ENCODE measurements at places on chromosomes 13 and 19.
A peak's percentile ranks its signal among the peaks of the same experiment; 100 is the strongest.

GRCh38 chr19:52993342-52994178 lies 20.2 kb upstream of the ERVV-1 start:
- peak; percentile 77 for DNase-seq

DNA sequence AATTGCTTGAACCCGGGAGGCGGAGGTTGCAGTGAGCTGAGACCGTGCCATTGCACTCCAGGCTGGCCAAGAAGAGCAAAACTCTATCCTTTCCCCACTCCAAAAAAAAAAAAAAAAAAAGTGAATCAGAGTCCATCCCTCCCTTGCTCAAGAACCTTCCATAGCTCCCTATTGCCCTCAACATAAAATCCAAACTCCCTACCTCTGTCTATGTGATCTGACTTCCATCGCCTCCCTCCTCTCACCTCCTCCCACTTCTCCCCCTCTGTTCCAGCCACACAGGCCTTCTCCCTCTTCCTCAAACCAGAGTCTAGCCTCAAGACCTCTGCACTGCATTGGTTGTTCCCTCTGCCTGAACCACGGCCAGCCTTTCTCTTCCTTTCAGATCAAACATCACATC lies 10.0 kb upstream of the TLE2 start:
- no peak for DNase-seq

DNA sequence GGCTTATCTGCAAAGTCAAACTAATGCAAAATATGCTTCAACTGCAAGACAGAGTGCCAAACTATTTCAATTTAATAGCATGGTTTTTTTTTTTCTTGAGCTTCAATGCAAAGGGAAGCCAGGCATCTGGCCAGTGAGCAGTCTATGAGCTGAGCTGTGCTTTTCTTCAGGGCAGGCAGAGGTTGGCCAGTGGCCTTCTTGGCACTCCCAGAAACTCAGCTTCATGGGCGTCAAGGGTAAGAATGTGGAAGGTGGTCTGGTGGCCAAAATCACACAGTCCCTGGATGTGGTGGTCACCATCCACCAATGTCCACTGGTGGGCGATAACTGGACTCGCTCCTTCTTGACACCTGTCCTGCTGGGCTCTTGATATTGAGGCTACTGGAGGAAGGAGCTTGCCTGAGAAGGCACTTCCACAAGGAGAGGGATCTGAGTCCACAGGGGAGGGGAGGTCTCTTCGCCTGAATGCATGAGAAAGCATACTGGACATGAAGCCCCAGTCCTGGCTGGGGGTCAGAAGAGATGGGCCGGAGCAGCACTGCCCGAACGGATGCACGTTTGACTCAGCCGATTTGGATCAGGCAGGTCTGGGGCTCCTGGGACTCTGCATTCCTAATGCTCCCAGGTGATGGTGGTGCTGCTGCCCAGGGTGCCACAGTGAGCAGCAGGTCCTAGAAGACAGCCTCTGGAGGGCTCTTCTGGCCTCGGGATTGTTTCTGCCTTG lies 17.1 kb downstream of the COL4A2 start:
- no peak for DNase-seq

- DNase-seq, result no peak
These were observed 22.0 kb downstream of the MISP start for GRCh38 chr19:772730-773436.

GRCh38 chr19:29528350-29528945 lies 2.7 kb downstream of the VSTM2B start:
- DNase-seq, result peak; percentile 85

GRCh38 chr19:49564616-49565045 lies 15.7 kb downstream of the NOSIP start:
- no peak for DNase-seq

- DNase-seq, result no peak
These were observed 350.6 kb downstream of the LIG4 start for GRCh38 chr13:107864543-107865317.

DNA sequence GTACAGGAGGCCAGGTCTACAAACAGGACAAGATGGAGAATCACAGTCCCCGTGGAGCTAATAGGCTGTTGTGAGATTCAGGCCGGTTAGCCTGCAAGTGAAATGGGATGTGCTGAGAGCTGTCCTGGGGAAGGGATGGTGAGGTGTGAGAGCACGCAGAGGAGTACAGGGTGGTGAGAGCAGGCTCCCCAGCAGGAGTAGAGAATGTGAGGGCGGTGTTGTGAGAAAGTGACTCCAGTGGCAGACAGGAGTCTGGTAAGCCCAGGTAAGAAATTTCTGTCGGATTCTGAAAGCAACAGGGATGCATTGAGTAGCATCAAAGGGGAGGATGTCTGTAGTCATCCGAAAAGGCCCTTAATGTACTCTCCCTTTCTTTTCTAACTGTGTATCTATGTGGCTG lies 50.7 kb upstream of the GPR183 start:
- DNase-seq, result no peak

DNA sequence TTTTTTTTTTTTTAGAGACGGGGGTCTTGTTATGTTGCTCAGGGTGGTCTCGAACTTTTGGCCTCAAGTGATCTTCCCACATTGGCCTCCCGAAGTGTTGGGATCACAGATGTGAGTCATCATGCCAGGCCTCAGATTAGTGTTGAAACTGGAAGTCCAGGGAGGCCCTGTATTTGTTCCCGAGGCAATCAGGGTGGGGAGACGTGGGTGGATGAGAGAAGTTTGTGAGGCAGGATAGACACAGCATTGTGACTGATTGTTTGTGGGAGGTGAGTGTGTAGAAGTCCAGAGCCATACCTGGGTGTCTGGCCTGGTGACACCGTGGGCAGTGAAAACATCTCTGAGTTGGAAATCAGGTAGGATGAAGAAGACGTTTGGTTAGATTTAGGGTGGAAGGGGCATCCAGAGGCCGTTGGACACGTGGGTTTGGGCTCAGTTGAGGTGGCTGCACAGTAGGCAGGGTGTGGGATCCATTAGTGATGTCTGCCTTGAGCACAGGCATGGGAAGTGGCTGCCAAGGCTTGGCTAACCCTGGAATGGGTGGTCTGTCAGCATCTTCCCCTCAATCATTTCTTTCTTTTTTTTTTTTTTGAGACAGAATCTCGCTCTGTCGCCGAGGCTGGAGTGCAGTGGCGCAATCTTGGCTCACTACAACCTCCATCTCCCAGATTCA lies 12.4 kb downstream of the RTN2 start:
- no peak for DNase-seq

GRCh38 chr13:51327961-51328360 lies 11.5 kb upstream of the SERPINE3 start:
- DNase-seq, result no peak

DNA sequence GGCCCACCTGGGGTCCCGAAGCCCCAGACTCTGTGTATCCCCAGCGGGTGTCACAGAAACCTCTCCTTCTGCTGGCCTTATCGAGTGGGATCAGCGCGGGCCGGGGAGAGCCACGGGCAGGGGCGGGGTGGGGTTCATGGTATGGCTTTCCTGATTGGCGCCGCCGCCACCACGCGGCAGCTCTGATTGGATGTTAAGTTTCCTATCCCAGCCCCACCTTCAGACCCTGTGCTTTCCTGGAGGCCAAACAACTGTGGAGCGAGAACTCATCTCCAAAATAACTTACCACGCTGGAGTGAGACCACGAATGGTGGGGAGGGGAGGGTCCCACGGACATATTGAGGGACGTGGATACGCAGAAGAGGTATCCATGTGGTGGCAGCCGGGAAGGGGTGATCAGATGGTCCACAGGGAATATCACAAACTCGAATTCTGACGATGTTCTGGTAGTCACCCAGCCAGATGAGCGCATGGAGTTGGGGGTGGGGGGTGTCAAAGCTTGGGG lies 1.0 kb upstream of the ICAM5 start:
- DNase-seq, result peak; percentile 82

DNA sequence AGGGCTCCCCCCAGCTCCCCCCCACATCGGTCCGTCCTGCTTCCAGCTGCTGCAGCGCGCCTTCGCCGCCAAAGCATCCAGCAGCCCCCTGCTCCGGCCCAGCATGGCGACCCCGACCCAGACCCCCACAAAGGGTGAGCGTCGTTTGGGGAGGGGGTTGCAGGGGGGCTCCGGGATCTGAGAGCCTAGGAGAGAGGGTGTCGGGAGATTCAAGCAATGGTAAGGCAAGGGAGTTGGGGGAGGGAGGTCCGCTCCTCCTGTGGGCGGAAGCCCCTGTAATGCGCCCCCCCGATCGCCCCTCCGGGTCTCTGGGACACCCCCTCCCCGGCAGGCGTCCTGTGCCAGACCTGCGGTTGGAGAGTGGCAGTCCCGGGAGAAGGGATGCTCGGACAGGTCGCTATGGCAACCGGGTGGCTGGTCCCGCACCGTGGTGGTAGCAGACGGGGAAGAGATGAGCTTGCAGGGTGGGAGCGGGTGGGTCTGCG lies at the start of gene FXYD7:
TSS of gene FXYD7 (plus strand) at position 25 of the 485 bp plus-strand sequence. CDS start at position 104, 79 bp downstream.
- DNase-seq, result no peak

GRCh38 chr19:42246143-42246921 lies 3.9 kb upstream of the GSK3A start:
- DNase-seq, result no peak

GRCh38 chr19:55173714-55174409 lies 6.2 kb downstream of the SYT5 start:
- peak; percentile 81 for DNase-seq

GRCh38 chr13:48993150-48993549 lies 17.4 kb downstream of the FNDC3A start:
- no peak for DNase-seq

GRCh38 chr13:44079413-44080205 lies 199.9 kb downstream of the LACC1 start:
- no peak for DNase-seq
